NCI-H345 (cell line): ENCODE measurements at places on chromosomes 6 and 20.

DNA sequence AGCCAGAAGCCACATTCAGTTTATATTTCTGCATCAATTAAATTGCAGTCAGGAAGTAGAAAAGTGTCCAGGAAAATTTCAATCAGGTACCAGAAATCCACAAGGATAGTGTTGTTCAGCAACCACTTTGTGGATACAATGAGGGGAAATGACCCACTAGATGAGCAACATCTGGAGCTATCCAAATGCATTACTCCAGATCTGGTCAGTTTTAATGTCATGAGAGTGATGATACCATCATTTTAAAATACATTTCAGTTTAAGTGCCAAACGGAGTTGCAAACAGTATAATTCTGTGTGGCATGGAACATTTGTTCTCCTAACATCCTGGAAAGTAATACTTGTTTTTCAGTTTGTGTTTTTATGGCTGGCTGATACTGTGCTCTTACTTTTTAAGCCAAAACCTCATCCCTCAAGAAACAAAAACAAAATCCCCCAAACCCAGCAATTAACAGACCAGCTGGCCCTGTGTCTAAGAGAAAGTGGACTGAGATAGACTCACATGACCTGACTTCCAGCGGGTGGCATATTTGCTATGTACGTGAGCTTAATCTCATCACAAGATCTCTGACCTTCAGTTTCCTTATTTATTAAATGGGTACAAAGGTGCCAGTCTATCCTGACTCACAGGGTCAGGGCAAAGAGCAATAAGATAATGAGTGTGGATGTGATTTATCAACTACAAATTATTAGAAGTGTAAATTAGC, 58.8 kb upstream of the CNKSR3 start:
- no peak for DNase-seq

- no peak for DNase-seq
Measured at GRCh38 chr6:89379281-89379680, 26.8 kb upstream of the UBE2J1 start.

DNA sequence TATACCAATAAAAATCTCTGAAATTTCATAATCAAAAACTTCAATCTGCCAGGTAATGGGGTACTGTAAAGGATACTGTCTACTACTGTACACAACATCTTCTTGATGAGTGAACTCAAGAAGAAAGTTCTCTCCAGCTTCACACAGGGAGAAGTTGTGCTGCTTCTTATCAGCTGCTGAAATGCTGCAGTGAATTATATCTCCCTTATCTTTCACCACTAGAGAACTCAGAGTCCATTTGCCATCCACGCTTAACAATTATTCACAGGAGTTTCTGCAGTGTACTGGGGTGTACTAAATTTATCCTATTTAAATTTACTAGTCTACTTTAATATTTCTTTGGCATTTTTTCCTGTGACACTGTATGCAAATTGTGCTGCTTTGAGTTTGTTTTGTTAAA, 384.8 kb downstream of the TFAP2B start:
- no peak for DNase-seq

- no peak for DNase-seq
Measured at GRCh38 chr20:20102163-20102562, 49.8 kb downstream of the CFAP61 start.

- DNase-seq: peak; percentile 36
Measured at GRCh38 chr20:59836767-59837166, 96.7 kb downstream of the SYCP2 start.

DNA sequence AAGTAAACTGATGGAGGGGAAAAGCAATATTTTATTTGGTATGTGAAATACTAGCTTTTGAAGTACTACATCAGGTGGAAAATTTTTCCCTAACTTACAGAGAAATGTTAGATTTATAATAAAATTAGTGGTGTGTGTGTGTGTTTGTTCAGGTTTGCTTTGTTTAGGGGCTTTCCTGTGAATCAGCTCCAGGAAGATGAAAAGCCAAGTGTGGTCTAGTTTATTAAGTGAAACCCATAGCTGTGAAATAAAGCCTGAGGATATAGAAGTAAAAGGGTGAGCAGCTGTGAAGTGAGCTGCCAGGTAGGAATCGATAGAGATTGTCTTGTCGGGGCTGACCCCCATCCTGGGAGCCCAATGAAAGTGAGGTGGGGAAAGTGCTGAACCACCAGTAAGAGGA, 347.6 kb upstream of the IMPG1 start:
- DNase-seq: no peak

DNA sequence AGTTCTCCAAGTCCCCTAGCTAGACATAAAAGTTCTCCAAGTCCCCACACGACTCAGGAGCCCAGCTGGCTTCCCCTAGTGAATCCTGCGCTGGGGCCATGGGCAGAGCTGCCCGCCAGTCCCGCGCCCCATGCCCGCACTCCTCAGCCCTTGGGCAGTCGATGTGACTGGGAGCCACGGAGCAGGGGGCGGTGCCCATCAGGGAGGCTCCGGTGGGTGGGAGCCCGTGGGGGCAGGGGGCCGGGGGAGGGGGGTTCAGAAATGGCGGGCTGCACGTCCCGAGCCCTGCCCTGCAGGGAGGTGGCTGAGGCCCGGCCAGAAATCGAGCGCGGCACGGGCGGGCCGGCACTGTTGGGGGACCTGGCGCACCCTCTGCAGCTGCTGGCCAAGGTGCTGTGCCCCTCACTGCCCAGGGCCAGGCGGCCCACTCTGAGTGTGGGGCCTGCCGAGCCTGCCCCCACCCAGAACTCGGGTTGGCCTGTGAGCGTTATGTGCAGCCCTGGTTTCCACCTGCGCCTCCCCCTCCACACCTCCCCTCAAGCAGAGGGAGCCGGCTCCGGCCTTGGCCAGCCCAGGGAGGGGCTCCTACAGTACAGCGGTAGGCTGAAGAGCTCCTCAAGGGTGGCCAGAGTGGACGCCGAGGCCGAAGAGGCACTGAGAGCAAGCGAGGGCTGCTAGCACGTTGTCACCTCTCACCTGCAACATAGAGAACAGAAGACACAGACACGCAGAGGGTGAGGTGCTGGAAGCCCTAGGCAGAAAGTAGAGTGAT, 11.4 kb downstream of the GSTA5 start:
- DNase-seq: no peak

DNA sequence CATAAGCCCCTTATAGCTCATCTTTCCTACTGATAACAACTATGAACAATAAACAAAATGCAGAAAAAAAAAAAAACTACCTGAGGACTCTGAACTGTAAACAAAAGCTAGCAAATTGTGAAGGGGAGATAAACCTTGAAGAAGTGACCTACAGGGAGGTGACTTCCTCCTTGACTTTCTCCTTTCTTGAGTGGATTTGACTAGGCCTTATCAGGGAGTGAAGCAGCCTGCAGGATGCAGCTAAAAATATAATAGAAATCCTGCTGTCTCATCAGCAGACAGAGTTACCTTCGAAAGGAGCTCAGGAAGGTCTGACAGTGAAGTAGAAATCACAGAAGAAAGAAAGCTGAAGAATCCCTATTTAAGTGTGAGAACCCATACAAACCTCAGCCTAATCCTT, 322.0 kb upstream of the HTR1E start:
- no peak for DNase-seq

DNA sequence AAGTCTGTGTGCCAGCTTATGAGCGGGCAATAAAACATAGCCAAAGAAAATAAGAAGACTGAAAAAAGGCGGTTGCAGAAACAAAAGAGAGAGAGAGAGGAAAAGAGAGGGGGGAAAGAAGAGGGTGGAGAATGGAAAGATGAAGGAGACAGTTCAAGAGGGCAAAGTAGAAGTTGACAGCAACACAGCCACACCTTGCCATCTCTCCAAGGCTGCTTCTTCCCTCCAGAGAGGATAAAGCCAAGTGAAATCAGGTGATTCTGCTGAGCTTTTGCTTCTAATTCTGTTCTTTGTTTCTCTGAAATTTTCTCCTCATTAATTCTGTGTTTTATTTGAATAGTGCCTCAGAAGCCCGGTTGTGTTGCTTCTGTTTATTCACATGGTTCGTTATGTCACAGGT, 48.5 kb downstream of the PTPRK start:
- DNase-seq: no peak

GRCh38 chr6:159493898-159494585, 199.0 kb downstream of the SOD2 start:
- DNase-seq: no peak

DNA sequence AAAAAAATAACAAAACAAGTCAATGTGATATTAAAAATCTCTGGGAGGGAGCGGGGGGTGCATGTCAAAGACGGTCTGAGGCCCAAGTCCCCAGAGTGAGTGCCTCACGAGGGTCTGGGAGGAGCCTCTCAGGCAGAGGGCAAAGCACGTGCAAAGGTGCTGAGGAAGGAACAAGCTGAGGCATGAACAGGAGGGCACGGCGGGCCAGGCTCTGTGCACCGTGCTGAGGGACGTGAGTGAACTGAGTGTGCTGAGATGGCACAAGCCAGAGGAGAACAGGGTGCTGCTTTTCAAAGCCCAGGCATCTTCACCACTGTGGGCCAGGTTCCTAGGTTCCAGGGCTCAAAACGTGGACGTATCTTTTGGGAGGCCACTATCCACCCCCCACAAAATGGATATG, 142.1 kb upstream of the PHACTR3 start:
- no peak for DNase-seq

- peak; percentile 67 for DNase-seq
Measured at GRCh38 chr20:63498960-63499337, at the start of gene EEF1A2. EEF1A2 (minus strand) TSS chr20:63499083; CDS start chr20:63497763, 1,320 bp downstream.

GRCh38 chr6:158496700-158497099, 63.2 kb upstream of the TMEM181 start:
- DNase-seq: no peak

DNA sequence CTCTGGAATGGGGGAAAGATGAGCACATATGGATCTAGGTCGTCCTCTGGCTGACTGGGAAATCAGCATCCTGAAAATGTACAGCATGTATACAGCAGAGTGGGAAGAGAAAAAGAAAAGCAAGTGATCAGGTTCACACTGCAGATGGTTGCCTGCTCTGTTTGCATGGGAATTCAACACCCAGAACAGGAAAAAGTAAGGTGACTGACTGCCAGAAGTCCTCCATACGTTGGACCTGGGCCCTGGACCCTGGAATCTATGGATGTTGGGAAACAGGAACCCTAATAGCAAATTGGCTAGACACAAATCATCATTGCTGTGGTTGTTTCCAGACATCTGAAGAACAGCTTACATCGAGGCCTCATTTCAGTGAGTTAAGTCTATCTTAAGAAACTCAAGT, 30.3 kb upstream of the TNFAIP3 start:
- no peak for DNase-seq

- no peak for DNase-seq
Measured at GRCh38 chr6:138250513-138251247, 32.4 kb upstream of the PBOV1 start.

- DNase-seq: no peak
Measured at GRCh38 chr6:36791521-36792135, 47.6 kb downstream of the CPNE5 start.

- DNase-seq: peak; percentile 50
Measured at GRCh38 chr6:17393892-17394631, 667 bp downstream of the CAP2 start.

DNA sequence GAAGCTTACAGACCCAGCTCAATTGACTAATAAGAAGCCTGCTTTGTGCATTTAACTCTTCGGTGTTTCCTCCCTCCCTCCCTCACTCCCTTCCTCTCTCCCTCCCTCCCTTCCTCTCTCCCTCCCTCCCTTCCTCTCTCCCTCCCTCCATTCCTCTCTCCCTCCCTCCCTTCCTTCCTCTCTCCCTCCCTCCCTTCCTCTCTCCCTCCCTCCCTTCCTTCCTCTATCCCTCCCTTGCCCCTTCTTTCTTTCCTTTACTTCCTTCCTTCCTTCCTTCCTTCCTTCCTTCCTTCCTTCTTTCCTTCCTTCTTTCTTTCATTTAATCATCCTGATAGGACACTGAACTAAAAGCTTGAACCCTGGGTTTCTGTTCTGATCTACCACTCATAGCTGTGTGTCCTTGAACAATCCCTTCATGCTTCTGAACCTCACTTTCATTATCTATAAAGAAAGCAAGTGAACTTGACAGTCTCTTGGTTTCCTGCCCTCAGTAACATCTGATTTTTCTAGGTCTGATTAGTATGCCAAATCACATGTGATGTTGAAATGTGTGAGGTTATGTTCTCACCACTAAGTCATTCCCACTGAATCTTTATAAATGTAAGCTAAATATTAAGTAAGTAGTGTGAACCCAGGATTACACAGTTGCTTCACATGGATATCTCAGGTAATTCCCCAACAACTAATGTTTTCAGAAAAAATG, 132.3 kb upstream of the BMP2 start:
- no peak for DNase-seq

- no peak for DNase-seq
Measured at GRCh38 chr20:50359607-50360217, 150.5 kb upstream of the PTPN1 start.

GRCh38 chr20:47727170-47727880, 58.0 kb downstream of the SULF2 start:
- no peak for DNase-seq

GRCh38 chr20:49684335-49684997, 29.2 kb downstream of the B4GALT5 start:
- DNase-seq: no peak

- no peak for DNase-seq
Measured at GRCh38 chr20:21433329-21433890, 36.1 kb upstream of the NKX2-4 start.

DNA sequence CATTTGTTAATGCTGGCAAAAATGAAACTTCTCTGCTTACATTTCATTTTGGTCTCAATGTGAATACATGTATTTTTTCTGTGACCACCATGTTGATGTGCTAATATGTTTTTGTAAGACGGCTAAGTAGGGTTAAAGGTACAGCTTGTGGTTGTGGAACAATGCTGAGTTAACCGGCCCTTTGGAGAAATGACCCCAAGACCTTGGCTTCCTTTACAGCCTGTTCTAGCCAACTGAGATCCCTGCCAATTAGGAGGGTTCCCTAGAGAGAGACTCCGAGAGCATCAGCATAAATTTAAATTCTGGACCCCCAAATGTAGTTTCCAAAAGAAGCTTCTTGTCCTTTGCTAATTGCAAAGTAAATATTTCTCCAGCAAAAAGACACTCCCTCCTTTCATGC, 44.4 kb downstream of the RSPO3 start:
- no peak for DNase-seq

GRCh38 chr20:36866681-36867495, 9.1 kb upstream of the TLDC2 start:
- DNase-seq: no peak

- no peak for DNase-seq
Measured at GRCh38 chr6:32962213-32962826, 6.1 kb upstream of the BRD2 start.

GRCh38 chr20:37416848-37417616, 71.1 kb downstream of the SRC start:
- no peak for DNase-seq

GRCh38 chr6:71287038-71287437, 1.6 kb upstream of the OGFRL1 start:
- DNase-seq: no peak

- no peak for DNase-seq
Measured at GRCh38 chr6:16418151-16418550, 179.8 kb downstream of the GMPR start.

DNA sequence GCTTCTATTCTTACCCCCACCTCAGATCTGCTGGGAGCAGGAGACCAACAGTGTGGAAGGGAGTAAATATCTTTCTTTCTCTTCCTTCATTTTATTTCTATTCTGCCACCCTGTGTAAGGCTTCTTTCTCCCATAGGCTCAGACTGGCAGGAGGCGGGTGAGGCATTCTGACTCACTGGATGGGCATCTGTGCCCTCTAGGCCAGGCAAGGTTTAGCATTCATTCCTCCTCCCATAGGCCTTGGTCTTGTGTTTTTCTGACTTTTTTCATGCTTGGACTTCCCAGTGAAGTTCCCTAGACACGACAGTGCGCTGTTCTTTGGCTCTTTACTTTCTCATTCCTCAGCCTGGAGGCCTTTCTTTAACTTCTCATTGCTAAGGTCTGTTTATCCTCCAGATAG, 235.2 kb downstream of the SYNE1 start:
- no peak for DNase-seq
